ENCODE measurements at places on chromosomes 3 and 15.

DNA sequence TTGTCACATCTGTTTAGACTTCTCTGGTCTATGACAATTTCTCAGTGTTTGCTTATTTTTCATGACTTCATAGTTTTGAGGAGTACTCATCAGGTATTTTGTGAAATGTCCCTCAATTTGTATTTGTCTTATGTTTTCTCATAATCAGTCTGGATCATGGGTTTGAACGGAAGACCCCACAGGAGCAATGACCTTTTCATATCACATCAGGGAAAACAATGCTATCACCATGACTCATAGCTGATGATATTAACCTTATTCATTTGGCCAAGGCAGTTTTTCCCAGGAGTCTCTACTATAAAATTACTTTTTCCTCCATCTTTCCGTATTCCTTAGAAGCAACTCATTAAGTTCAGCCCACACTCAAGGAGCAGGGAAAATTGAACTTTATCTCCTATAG, 32.7 kb downstream of the AADACL2 start:
- DNase-seq = no peak

DNA sequence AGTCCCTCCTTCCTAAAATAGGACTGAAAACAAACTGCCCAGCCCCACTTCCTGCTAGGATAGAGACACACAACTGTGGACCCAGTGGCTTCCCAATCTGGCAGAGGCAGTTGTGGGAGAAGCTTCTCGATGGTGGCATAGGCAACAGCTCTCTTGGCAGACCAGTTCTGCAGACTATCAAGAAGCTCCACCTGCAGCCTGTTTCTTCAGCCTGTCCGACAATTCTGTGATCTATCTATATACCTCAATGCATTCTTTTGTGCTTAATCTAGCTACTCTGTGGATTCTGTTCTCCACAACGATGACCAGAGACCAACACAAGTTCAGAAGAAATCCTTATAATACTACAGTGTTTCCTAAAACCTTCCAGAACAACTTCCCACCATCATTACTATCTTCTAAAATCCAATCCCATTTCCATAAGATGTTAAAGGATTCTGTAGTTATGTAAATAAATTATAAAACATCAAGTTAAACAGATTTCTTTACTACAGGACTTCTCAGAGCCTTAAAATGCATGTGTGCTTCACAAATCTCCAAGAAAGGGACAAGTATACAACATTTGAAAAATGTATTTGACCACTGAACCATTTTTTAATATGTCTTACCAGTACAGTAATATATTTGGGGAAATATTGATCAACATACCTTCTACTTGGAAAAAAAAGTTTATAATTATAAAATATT, 57.7 kb downstream of the IGF2BP2 start:
- no peak for DNase-seq

DNA sequence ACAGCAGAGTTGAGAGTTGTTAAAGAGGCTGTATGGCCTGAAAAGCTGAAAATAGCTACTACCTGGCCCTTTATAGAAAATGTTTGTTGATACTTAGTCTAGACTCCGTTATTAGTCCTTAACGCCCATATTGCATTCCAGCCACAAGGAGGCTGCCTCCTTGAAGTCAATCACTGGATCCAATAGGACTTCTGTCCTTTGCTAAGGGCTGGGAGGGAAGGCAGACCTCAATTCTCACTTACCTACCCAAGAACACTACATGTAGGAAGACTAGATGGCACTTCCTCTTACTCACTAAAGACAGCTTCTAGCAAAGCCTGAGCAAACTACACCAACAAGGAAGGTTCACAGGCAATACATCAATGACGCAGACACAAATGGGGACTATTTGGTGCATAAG, 139.5 kb upstream of the HACD2 start:
- no peak for DNase-seq

GRCh38 chr15:39333393-39333792, 247.5 kb upstream of the THBS1 start:
- DNase-seq = no peak

DNA sequence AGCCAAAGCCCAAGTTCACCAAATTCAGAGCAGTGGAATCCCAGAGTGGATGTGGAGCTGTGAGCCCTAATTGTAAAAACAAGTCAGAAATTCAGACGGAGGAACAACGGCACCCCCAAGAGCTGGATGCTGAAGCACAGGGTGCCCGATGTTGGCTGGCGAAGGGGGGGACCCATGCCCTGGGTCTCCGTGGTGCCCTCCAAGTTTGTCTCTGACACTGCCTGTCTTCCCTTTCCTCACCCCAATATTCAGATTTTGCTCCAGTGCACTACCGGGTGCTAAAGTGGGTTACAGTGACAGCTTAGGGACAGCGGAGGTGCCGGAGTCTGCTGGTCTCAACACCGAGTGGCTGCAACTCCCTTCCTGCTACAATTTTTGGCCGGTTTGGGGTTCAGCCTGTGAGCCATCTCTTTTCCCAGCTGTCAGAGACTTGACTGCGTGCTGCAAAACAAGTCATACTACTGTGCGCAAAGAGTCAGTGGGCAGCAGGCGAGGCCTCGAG, 6.6 kb downstream of the GRIP2 start:
- DNase-seq = no peak

GRCh38 chr15:100234158-100235029, 107.4 kb downstream of the ADAMTS17 start:
- DNase-seq = no peak

GRCh38 chr3:3666664-3667063, 132.6 kb upstream of the LRRN1 start:
- DNase-seq = no peak

GRCh38 chr3:191307341-191307740, 21.9 kb upstream of the CCDC50 start:
- DNase-seq = no peak

DNA sequence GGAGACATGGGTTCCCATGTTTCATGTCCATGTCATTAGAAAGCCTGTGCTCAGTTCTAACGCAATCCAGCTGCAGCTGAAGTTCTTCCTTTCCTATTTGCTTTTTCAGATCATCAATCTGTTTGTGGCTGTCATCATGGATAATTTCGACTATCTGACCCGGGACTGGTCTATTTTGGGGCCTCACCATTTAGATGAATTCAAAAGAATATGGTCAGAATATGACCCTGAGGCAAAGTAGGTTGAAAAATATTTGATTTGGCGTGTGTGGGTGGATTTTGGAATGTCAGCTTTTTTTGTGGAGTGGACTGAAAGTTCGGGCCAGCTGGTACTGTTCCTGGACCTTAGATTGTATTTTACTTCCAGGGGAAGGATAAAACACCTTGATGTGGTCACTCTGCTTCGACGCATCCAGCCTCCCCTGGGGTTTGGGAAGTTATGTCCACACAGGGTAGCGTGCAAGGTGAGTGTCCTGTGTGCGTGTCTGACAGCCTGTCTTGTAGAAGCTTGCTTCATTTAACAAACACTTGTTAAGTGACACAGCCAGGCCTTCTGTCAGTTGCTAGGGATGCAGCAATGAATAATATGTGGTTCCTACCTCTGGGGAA, 69.6 kb downstream of the CHDH start:
- no peak for DNase-seq

DNA sequence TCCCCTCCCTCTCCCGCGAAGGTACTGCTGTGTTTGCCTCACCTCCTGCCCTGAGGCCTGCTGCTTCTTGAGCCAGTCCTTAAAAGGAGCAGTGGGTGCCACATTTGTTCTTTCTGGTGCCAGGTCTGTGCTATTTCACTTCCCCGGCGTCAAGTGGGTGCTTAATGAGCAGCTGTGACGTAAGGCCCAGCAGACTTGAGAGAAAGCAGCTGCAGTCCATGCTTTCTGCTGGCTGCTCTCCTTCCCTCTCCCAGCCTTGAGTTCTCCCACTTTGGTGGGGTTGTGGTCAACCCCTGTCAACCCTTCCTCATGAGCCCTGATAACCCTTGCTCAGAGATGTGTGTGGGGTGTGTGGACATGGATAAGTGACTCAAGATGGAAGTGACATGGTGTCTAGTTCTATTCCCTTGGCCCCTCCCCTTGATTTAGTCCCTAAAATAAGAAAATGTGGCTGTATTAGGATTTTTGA, 6.9 kb downstream of the INAFM2 start:
- peak; percentile 70 for DNase-seq
